ENCODE measurements at places on chromosomes 2 and 18. TPM values are rescaled to one million over a fixed set of nuclear protein-coding genes. Genes with fewer than 3 reads are reported as not detected.

BUB1 gene
- total RNA-seq: 7.6 TPM

TBR1 gene
- not detected for total RNA-seq

PLEKHH2 gene
- total RNA-seq: 4.9 TPM

LRATD1 gene
- not detected for total RNA-seq

AMER3 gene
- total RNA-seq: not detected

- H3K4me1 ChIP-seq: peaks cover 25% of the 10 kb centered on the region
- H3K27me3 ChIP-seq: no peaks in the 10 kb centered on the region
Measured at GRCh38 chr18:21056545-21056944, 55.1 kb downstream of the ROCK1 start.

DNA sequence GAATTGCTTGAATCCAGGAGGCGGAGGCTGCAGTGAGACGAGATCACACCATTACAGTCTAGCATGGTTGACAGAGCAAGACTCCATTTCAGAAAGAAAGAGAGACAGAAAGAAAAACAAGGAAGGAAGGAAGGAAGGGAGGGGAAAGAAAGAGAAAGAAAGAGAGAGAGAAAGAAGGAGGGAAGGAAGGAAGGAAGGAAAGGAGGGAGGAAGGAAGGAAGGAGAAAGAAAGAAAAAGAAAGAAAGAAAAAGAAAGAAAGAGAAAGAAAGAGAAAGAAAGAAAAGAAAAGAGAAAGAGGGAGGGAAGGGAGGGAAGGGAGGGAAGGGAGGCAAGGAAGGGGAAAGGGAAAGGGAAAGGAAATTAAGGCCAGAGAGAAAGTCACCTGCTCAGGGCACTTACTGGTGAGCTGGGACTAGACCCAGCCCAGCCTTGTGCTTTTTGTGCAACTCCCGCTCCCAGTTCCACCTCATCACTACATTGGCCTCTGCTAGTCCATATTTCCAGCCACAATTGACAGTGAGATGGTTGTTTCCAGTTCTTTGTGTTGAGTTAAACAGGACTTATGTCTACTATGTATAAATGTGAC is 35.7 kb downstream of the MOGAT1 start:
- no peaks in the 10 kb centered on the region for H3K36me3 ChIP-seq
- H3K27ac ChIP-seq: peak overlapping the region; percentile 77
- no peak for DNase-seq

DNA sequence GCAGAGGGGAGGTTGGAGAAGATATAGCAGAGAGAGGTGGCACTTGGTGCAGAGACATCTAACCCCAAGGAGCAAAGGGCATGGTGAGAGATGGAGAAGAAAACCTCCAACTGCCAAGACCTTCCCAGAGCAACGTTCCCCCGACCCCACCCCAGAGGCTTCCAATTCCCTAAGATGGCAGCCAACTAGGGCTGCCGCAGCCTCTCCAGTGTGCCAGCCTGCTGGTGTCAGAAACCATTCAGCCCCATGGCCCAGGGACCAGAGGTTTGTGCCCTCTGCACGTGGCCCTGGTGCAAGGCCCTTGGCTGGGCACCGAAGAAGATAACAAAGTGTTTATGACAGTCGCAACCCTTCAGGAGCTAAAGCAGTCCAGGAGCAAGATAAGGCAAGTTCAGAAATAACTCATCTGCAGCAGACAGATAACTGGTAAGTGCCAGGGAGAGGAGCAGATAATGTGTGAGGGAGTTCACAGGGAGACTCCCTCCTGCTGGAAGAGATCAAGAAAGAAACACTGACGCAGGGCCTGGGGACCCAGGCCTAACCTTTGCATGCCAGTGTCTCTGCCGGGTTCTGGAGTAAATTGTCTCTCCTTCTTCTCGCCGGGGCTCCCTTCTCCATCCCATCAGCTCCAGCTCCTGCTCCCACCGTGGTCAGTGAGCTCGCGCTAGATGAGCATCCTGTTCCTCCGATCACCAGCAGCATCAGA is 66.1 kb upstream of the ID2 start:
- peak; percentile 51 for DNase-seq
- H3K27me3 ChIP-seq: peaks cover 23% of the 10 kb centered on the region
- no peaks in the 10 kb centered on the region for H3K4me1 ChIP-seq
- H3K27ac ChIP-seq: no peak overlapping the region
- no peak overlapping the region for H3K4me3 ChIP-seq

DNA sequence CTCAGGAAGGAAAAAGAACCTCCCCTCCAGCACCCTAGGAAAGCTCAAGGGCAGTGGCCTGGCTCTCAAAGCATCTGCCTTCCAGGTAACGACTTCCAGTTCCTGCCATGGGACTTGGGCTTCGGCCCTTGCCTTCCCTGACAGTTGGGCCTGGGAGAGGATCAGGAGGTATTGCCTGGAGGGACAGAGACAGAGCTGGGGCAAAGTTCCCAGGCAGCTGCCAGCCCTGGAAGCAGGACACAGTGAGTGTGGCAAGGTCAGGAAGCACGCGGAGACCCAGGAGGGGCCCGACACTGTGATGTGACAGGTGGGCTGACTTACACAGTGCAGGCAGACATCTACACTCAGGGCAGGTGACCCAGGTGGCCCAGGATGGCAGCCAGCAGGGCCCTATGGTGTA is 87.5 kb upstream of the BOD1L2 start:
- H3K4me3 ChIP-seq: no peak overlapping the region
- no peak for DNase-seq
- H3K27me3 ChIP-seq: peaks cover 23% of the 10 kb centered on the region
- H3K27ac ChIP-seq: no peak overlapping the region
- H3K4me1 ChIP-seq: no peaks in the 10 kb centered on the region
- H3K36me3 ChIP-seq: no peaks in the 10 kb centered on the region

DNA sequence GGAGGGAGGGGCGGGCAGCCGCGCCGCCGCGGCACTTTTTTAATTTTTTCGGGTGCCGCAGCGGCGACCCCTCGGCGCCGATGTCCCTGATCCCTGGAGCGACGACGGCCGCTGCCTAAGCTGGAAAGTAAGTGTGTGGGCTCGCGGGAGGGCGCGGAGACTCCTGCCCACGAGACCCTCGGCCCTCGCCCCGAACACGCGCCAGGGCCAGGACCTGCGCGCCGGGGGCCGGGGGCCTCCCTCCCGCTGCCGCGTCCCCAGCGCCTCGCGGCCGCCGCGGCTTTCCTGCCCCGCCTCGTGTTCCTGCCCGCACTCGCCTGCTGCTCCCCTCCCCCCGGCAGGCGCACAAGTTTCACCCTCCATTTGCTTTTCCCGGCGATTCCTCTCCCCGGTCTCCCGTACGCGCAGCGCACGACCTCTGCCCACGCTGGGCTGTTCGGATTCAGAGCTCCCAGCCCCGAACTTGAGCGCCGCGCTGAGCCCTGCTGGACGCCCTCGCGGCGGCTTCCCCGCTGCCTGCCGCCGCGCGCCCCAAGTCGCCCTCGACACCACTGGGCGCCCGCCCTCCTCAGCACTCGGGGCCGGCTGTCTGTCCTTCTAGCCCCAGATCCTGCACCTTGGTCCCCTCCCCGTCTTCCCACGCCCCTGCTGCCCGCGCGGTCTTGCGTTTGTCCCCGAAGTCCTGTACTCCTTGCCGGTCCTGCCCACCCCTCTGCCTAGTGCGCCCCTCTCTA is 507 bp downstream of the PKP4 start:
- peak overlapping the region; percentile 89 for H3K4me3 ChIP-seq
- H3K27me3 ChIP-seq: no peaks in the 10 kb centered on the region
- H3K36me3 ChIP-seq: no peaks in the 10 kb centered on the region

- no peak overlapping the region for H3K4me3 ChIP-seq
- no peak for DNase-seq
- no peaks in the 10 kb centered on the region for H3K36me3 ChIP-seq
- peaks cover 21% of the 10 kb centered on the region for H3K27me3 ChIP-seq
Measured at GRCh38 chr2:67642046-67642382, 244.9 kb downstream of the ETAA1 start.

- H3K36me3 ChIP-seq: peaks cover 17% of the 10 kb centered on the region
- H3K27me3 ChIP-seq: no peaks in the 10 kb centered on the region
- H3K27ac ChIP-seq: no peak overlapping the region
Measured at GRCh38 chr2:24771764-24772586, 21.2 kb downstream of the PTRHD1 start.

- H3K27ac ChIP-seq: no peak overlapping the region
- H3K4me3 ChIP-seq: no peak overlapping the region
- peaks cover 5% of the 10 kb centered on the region for H3K27me3 ChIP-seq
- H3K36me3 ChIP-seq: no peaks in the 10 kb centered on the region
Measured at GRCh38 chr2:184611361-184612085, 13.2 kb downstream of the ZNF804A start.
